Activated B cell treated with CpG ODN at 0.5 μM for 24 hours (primary cell): ENCODE measurements at places on chromosomes 16 and 17. TPM values are rescaled to one million over a fixed set of nuclear protein-coding genes. Genes with fewer than 3 reads are reported as not detected.

DNA sequence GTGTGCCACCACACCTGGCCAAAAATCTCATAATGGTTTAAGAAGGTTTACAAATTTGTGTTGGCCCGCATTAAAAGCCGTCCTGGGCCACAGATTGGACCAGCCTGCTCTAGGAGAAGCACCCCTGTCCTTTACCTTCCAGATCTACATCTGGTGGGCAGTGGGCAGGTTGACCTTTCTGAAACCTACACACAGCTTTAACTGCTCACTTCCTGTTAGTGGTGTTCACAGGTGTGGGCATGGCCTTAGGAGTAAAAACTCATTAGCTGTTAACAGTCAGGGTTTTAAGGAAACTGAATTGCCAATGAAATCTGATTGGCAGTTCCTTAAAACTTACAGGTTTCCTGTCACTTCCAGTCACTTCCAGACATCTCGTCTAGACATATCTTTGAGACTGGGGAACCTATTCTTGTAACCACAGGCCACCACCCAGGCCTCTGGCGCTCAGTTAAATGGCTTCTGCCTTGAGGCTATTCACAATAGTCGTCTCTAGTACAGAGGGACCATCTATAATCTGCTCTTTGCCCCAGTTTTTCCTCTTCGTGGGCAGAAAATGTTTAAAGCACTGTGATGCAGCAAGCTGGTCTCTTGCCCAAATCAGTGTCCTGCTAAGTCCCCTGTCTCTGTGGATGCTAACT, 29.3 kb downstream of the GNGT2 start:
- DNase-seq = no peak

Gene CD79B
- total RNA-seq = 706 and 757 TPM in 2 replicates

GRCh38 chr17:38797158-38797490, 2.2 kb downstream of the PIP4K2B start:
- DNase-seq = no peak

- no peak for DNase-seq
Observed at GRCh38 chr16:67733734-67734470, 14.8 kb upstream of the GFOD2 start.

DNA sequence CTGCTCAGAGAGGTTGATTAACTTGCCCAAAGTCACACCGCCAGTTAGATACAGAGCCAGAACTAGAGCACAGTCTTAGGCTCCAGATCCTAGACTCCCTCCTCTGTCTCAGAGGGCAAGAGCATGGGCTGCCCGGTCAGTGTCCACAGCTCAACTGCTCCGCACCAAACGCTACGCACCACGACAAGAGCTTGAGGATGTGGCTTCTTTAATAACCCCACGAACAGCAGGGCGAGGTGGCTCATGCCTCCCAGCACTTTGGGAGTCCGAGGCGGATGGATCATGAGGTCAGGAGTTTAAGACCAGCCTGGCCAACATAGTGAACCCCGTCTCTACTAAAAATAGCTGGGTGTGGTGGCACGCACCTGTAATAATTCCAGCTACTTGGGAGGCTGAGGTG, 21.4 kb downstream of the FA2H start:
- no peak for DNase-seq

- DNase-seq = no peak
Observed at GRCh38 chr17:41492771-41493170, 3.1 kb upstream of the KRT36 start.
